ENCODE measurements at places on chromosomes 1 and 21. TPM values are rescaled to one million over a fixed set of nuclear protein-coding genes. Genes with fewer than 3 reads are reported as not detected.

GRCh38 chr1:198272492-198272891 is 115.7 kb downstream of the NEK7 start:
- H3K27ac ChIP-seq, result no peak overlapping the region
- H3K4me1 ChIP-seq, result no peaks in the 10 kb centered on the region
- no peaks in the 10 kb centered on the region for H3K27me3 ChIP-seq
- no peak for DNase-seq
- H3K4me3 ChIP-seq, result no peak overlapping the region

- no peak overlapping the region for H3K4me3 ChIP-seq
- no peak overlapping the region for H3K27ac ChIP-seq
- H3K27me3 ChIP-seq, result no peaks in the 10 kb centered on the region
- DNase-seq, result no peak
Observed at GRCh38 chr1:2046953-2047748, 3.1 kb upstream of the PRKCZ start.

DNA sequence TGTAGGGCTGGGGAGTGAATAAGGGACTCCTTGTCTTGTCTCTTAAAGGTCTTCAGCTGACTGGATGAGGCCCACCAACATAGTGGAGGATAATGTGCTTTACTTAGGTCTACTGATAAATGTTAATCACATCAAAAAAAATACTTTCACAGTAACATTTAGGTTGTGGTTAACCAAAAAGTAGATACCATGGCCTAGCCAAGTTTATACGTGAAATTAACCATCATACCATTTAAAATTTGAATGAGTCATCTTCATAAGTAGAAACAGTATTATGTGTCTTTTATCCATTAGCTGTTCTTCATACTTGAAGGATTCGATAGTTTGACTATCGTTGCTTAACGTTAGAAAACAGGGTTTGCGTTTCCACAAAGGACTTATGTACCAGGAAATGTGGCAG is 80.9 kb downstream of the MTR start:
- no peaks in the 10 kb centered on the region for H3K27me3 ChIP-seq
- no peak for DNase-seq

- no peak for DNase-seq
- no peak overlapping the region for H3K27ac ChIP-seq
- peaks cover 29% of the 10 kb centered on the region for H3K4me1 ChIP-seq
- no peaks in the 10 kb centered on the region for H3K36me3 ChIP-seq
- no peak overlapping the region for H3K4me3 ChIP-seq
- no peaks in the 10 kb centered on the region for H3K27me3 ChIP-seq
Observed at GRCh38 chr1:2380816-2381591, 10.3 kb downstream of the MORN1 start.

DNA sequence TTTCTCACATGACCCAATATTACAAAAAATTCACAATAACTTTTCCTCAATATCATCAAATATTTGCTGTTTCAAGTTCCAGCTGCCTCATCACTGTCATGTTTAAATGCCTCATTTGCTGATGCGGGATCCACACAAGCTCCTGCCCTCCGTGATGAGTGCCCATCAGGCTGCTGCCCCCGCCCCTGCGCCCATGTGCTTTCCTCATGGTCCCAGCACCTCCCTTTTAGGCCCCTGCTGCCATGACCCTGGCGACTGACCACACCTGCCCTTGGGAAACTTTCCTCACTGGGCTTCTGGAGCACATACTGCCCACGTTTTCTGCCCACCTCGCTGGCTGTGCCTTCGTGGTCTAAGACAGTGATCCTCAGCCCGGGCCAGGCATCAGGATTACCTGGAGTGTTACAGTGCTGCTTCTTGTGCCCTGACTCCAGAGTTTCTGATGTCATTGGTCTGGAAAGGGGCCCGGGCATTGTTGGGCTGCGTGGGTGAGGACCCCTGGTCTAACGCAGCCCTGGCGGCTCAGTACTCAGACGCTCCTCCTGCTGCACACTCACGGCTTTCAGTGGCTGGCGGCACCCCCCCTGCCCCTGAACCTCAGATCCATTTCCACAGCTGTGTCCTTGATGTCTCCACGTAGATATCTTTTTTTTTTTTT is 20.5 kb downstream of the PLEKHM2 start:
- H3K27me3 ChIP-seq, result no peaks in the 10 kb centered on the region
- H3K36me3 ChIP-seq, result peaks cover 3% of the 10 kb centered on the region
- H3K27ac ChIP-seq, result no peak overlapping the region
- peaks cover 12% of the 10 kb centered on the region for H3K4me1 ChIP-seq

- no peaks in the 10 kb centered on the region for H3K36me3 ChIP-seq
- peaks cover 43% of the 10 kb centered on the region for H3K4me1 ChIP-seq
- H3K27ac ChIP-seq, result peak overlapping the region; percentile 100
- no peaks in the 10 kb centered on the region for H3K27me3 ChIP-seq
Observed at GRCh38 chr1:36224537-36225282, 467 bp downstream of the THRAP3 start.

GRCh38 chr1:240109920-240110636 is 18.4 kb downstream of the FMN2 start:
- no peaks in the 10 kb centered on the region for H3K36me3 ChIP-seq
- H3K4me3 ChIP-seq, result no peak overlapping the region
- no peaks in the 10 kb centered on the region for H3K4me1 ChIP-seq
- no peak for DNase-seq

- peak; percentile 50 for DNase-seq
- peak overlapping the region; percentile 27 for H3K27ac ChIP-seq
- peaks cover 52% of the 10 kb centered on the region for H3K4me1 ChIP-seq
- H3K27me3 ChIP-seq, result no peaks in the 10 kb centered on the region
- no peaks in the 10 kb centered on the region for H3K36me3 ChIP-seq
- no peak overlapping the region for H3K4me3 ChIP-seq
Observed at GRCh38 chr1:175237389-175237788, 44.8 kb upstream of the KIAA0040 start.

DNA sequence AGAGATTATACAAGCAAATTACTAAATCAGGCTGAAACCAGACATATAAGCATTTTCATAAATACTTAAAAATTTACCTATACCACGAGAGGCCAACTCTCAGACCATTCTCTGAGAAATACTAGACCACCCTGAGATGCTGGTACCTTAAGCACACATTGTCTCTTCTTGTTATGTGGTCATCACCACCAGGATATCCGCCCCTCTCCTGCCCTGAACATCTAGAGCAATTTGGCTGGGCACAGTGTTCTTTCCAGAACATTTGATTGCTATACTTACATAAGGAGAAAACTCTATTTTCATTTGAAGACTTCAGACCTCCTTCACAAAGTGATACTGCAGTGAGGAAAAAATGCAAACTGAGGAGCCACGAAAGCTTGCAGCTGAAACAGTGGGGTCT is 36.2 kb upstream of the DUSP10 start:
- no peaks in the 10 kb centered on the region for H3K27me3 ChIP-seq
- peak overlapping the region; percentile 3 for H3K4me3 ChIP-seq
- H3K36me3 ChIP-seq, result no peaks in the 10 kb centered on the region
- DNase-seq, result no peak

DNA sequence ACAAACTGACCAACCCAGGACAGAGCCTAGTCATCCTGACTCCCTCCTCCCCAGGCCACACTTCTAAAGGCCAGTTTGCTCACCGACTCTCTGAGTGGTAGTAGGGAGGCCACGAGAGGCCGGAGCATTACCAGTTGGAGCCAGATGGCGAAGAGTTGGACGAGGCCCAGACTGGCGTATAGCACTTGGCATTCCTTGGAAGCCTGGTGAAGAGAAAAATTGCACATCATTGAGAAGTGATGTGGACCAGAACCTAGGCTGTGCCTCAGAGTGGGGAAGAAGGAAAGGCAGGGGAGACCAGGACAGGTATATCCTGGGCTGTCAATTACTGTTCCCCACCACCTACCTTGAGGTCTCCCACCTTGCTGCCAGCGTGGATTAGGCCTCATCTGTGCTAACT is 12.2 kb downstream of the PABPC4 start:
- no peaks in the 10 kb centered on the region for H3K4me1 ChIP-seq
- peaks cover 87% of the 10 kb centered on the region for H3K36me3 ChIP-seq
- no peak overlapping the region for H3K27ac ChIP-seq

GRCh38 chr1:19360016-19360415 is 47.9 kb downstream of the SLC66A1 start:
- DNase-seq, result no peak
- H3K4me1 ChIP-seq, result no peaks in the 10 kb centered on the region
- no peak overlapping the region for H3K27ac ChIP-seq
- no peak overlapping the region for H3K4me3 ChIP-seq
- H3K36me3 ChIP-seq, result no peaks in the 10 kb centered on the region
- H3K27me3 ChIP-seq, result no peaks in the 10 kb centered on the region

- DNase-seq, result no peak
- no peak overlapping the region for H3K4me3 ChIP-seq
- H3K27ac ChIP-seq, result no peak overlapping the region
- H3K4me1 ChIP-seq, result peaks cover 19% of the 10 kb centered on the region
- no peaks in the 10 kb centered on the region for H3K36me3 ChIP-seq
Observed at GRCh38 chr1:28921286-28921869, 7.0 kb downstream of the EPB41 start.

GRCh38 chr1:64549464-64550239 is 79.7 kb downstream of the CACHD1 start:
- H3K4me1 ChIP-seq, result no peaks in the 10 kb centered on the region
- H3K4me3 ChIP-seq, result no peak overlapping the region
- no peak overlapping the region for H3K27ac ChIP-seq
- no peaks in the 10 kb centered on the region for H3K27me3 ChIP-seq
- DNase-seq, result no peak

- H3K27me3 ChIP-seq, result no peaks in the 10 kb centered on the region
- H3K4me1 ChIP-seq, result no peaks in the 10 kb centered on the region
- DNase-seq, result no peak
- H3K4me3 ChIP-seq, result no peak overlapping the region
- no peak overlapping the region for H3K27ac ChIP-seq
Observed at GRCh38 chr1:228837817-228838716, 102.8 kb downstream of the RHOU start.

DNA sequence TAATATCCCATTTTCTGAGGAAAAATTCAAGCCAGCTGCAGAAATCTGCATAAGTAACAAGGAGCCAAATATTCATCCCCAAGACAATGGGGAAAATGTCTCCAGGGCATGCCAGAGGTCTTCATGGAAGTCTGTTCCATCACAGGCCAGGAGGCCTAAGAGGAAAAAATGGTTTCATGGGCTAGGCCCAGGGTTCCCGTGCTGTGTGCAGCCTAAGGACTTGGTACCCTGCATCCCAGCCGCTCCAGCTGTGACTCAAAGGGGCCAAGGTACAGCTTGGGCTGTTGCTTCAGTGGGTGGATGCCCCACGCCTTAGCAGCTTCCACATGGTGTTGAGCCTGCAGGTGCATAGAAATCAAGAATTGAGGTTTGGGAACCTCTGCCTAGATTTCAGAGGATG is 173.5 kb downstream of the LMX1A start:
- H3K4me3 ChIP-seq, result no peak overlapping the region
- H3K27me3 ChIP-seq, result no peaks in the 10 kb centered on the region
- DNase-seq, result no peak
- H3K27ac ChIP-seq, result no peak overlapping the region
- no peaks in the 10 kb centered on the region for H3K4me1 ChIP-seq

GRCh38 chr1:31548534-31548906 is 27.8 kb upstream of the TINAGL1 start:
- no peaks in the 10 kb centered on the region for H3K36me3 ChIP-seq
- H3K27ac ChIP-seq, result no peak overlapping the region
- peaks cover 4% of the 10 kb centered on the region for H3K27me3 ChIP-seq
- H3K4me3 ChIP-seq, result no peak overlapping the region
- H3K4me1 ChIP-seq, result peaks cover 11% of the 10 kb centered on the region
- DNase-seq, result no peak

DNA sequence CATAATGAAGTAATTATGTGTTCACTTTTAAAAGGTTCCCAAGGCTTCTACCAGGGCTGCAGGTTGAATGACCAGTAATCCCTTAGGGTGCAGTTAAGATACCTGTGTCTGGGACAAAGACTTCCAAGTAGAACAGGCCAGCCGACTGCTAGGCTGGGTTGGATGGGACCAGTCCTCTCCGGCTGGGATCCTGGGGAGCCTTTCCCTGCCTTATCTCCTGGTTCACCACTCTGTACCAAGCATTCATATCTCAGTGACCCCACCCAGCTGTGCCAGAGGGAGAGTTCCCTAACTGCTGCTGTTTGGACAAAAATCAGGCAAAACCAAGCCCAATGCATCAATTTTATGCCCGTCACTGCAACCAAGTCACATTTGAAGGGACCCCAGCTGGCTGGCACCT is 116.2 kb upstream of the ATP1A1 start:
- H3K36me3 ChIP-seq, result no peaks in the 10 kb centered on the region
- no peaks in the 10 kb centered on the region for H3K27me3 ChIP-seq
- no peak overlapping the region for H3K27ac ChIP-seq
- DNase-seq, result no peak

- H3K4me1 ChIP-seq, result peaks cover 5% of the 10 kb centered on the region
- no peak for DNase-seq
- no peaks in the 10 kb centered on the region for H3K36me3 ChIP-seq
- peaks cover 21% of the 10 kb centered on the region for H3K27me3 ChIP-seq
- no peak overlapping the region for H3K27ac ChIP-seq
- no peak overlapping the region for H3K4me3 ChIP-seq
Observed at GRCh38 chr1:153466908-153467307, 6.5 kb upstream of the S100A7 start.

- H3K4me1 ChIP-seq, result peaks cover 17% of the 10 kb centered on the region
- peaks cover 6% of the 10 kb centered on the region for H3K36me3 ChIP-seq
- no peak for DNase-seq
- H3K27ac ChIP-seq, result no peak overlapping the region
- no peaks in the 10 kb centered on the region for H3K27me3 ChIP-seq
Observed at GRCh38 chr1:117061986-117062415, 1.9 kb downstream of the TTF2 start.

DNA sequence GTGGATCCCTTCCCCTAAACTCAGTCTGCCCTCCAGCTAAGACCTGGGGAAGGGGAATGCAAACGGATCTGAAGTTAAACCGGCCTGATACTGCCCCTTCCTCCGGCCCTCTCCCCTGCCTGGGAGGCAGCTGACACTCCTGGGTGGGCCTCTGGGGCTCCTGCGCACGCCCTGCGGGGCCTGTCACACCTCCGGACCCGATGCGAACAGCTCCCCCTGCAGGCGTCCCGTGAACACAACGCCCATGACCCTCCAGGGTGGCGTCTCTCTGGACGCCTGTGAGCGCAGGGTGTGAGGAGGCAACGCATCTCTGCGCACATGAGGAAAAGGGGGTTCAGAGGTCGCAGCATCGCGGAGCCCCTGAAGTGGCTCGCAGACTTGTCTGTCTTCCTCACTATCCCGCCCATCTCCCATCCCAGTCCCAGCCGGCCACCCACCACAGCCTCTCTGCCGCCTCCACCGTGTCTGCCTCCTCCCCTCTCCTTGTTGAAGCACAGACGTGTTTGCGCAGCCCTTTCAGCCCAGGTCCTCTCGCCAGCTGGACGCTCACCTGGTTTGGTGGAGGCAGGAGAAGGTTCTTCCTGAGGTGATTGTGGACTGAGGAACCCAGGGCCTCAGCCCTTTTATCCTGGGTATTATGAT is 421 bp upstream of the LCE3A start:
- DNase-seq, result no peak
- no peaks in the 10 kb centered on the region for H3K4me1 ChIP-seq
- no peaks in the 10 kb centered on the region for H3K36me3 ChIP-seq
- H3K4me3 ChIP-seq, result no peak overlapping the region

The HPDL gene
- 0.63 TPM for polyA plus RNA-seq

The PDC gene
- polyA plus RNA-seq, result not detected

The FALEC gene
- polyA plus RNA-seq, result 1.1 TPM

The LMOD1 gene
- polyA plus RNA-seq, result not detected

The URB1 gene
- 4.7 TPM for polyA plus RNA-seq

The ALX3 gene
- polyA plus RNA-seq, result not detected

The USH2A gene
- polyA plus RNA-seq, result not detected

The SPRR2E gene
- polyA plus RNA-seq, result not detected

Measured in B cell (primary cell).